Hematopoietic multipotent progenitor cell treated with erythropoietin and hydrocortisone succinate and interleukin-3 and kit ligand, for 8 days (in vitro differentiated cells): ENCODE measurements at places on chromosomes 12 and 14.

- no peak for DNase-seq
Observed at GRCh38 chr12:106068296-106068695, 70.5 kb downstream of the NUAK1 start.

DNA sequence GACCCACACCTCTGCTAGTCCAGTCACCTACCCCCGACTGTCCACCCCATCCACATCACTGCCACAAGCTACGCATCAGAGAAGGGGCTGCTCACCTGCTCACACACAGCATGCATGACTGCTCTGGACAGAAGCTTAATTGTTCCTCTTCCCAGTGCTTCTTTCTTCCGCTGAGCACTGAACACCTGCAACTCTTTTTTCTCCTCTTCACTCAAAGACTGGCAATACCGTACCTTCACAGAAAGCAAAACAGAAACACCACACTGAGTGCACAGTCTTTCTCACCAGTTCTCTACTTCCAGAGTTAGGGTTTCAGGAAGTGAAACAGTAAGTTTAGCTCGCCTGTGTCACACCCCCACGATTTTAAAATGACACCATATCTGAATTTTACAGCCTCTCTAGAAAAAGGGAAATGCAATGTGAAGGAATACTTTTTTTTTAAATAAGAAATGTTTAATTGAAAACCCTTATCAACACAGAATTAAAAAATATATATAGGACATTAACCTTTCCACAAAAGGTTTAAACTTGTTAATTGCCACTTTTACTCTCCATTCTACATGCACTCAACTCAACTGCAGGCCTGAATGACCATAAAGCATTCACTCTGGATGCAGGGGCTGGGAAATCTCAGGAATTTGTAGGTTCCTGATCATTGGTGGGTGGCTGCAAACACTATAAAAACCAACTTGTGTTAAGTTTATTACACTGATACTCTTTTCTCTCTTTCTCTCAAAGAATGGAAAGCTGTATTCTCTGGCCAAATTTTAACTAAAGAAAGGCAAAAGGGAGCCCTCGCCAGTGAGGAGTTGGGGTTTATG is 120.0 kb downstream of the PRICKLE1 start:
- DNase-seq: no peak

GRCh38 chr12:95074766-95075165 is 1.3 kb upstream of the NR2C1 start:
- DNase-seq: no peak

GRCh38 chr14:60327447-60328331 is 78.7 kb downstream of the PPM1A start:
- peak; percentile 43 for DNase-seq

DNA sequence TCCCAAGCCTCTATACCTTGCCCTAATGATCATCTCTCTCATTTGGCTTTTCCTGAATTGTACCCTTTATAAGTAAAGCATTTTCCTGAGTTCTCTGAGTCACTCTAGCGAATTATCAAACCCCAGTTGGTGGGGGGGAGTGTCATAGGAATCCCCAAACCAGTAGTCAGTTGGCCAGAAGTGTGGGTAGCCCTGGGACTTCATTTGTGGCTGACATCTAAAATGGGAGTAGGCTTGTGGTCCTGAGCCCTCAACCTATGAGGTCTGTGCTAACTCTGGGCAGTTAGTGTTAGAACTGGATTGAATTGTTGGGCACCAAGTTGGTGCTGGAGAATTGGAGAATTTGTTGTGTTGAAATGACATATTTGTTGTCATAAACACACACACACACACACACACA is 91.3 kb downstream of the BBS10 start:
- no peak for DNase-seq

DNA sequence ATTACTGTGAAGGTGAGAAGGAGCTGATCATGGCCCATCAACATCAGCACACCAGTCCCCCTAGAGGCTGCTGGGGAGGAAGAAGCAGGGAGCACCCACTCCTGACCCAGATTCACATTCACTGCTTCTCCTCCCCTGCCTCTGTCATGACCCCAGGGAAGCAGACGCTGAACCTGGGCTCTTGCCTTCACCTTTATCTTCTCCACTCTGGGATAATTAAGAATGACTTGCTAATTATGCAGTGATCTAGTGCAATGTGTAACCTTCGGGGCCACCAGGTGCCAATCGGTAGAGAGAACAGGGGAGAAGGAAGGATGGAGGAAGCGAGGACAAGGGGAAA is 44.4 kb upstream of the IQSEC3 start:
- DNase-seq: no peak

- DNase-seq: no peak
Observed at GRCh38 chr12:83920821-83921547, 991.6 kb downstream of the SLC6A15 start.
